ENCODE measurements at places on chromosomes 16 and 17. TPM values are rescaled to one million over a fixed set of nuclear protein-coding genes. Genes with fewer than 3 reads are reported as not detected.

DNA sequence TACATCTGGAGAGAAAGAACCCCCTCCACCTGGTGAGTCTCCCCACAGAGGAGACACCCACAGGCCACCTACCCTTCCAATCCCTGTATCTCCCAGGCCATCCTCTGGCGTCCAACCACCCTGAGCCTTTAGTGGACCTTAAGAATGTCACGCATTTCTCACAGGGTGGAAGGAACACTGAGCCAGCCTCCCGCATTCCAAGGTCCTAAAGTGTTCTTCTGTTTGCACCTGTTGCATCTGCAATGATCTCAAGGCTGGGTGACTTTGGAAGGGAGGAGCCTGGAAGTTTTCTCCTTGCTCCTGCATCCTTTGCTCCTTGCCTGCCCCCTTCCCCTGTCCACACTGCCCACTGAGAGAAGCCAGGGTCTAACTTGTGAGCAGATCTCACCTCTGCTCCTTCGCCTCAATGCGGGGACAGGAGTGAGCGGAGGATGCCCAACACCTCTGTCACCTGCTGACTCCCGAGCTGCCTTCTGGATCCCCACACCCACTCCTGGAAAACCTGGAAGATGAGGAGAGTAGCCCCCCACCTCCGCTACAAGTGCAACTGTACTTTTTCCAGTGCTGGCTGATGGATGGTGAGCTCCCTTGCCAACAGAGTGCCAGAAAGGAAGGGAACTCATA, 3.7 kb downstream of the CHST5 start:
- no peaks in the 10 kb centered on the region for H3K27me3 ChIP-seq
- H3K4me1 ChIP-seq, result no peaks in the 10 kb centered on the region
- DNase-seq, result no peak
- H3K27ac ChIP-seq, result no peak overlapping the region
- H3K36me3 ChIP-seq, result no peaks in the 10 kb centered on the region

GRCh38 chr17:15915961-15916360, 29.0 kb upstream of the ADORA2B start:
- H3K36me3 ChIP-seq, result no peaks in the 10 kb centered on the region
- DNase-seq, result peak; percentile 34
- H3K27me3 ChIP-seq, result no peaks in the 10 kb centered on the region

FZD2 gene
- polyA plus RNA-seq, result 35.1 TPM

GRCh38 chr16:87435372-87436224, 43.5 kb downstream of the MAP1LC3B start:
- H3K27ac ChIP-seq, result peak overlapping the region; percentile 93
- H3K36me3 ChIP-seq, result no peaks in the 10 kb centered on the region
- peak; percentile 41 for DNase-seq
- H3K4me3 ChIP-seq, result peak overlapping the region; percentile 25
- no peaks in the 10 kb centered on the region for H3K27me3 ChIP-seq

GRCh38 chr17:72617557-72617956, 474.9 kb downstream of the SLC39A11 start:
- H3K27me3 ChIP-seq, result no peaks in the 10 kb centered on the region
- H3K27ac ChIP-seq, result no peak overlapping the region
- H3K4me1 ChIP-seq, result peaks cover 12% of the 10 kb centered on the region
- no peak overlapping the region for H3K4me3 ChIP-seq
- no peaks in the 10 kb centered on the region for H3K36me3 ChIP-seq

- H3K4me1 ChIP-seq, result no peaks in the 10 kb centered on the region
Observed at GRCh38 chr16:2955779-2956578, 8.1 kb upstream of the KREMEN2 start.

GRCh38 chr16:17470908-17471718, at the start of gene XYLT1:
XYLT1 (minus strand) TSS chr16:17470960; CDS start chr16:17470796, 164 bp downstream.
- H3K4me1 ChIP-seq, result peaks cover 41% of the 10 kb centered on the region
- no peaks in the 10 kb centered on the region for H3K27me3 ChIP-seq
- H3K4me3 ChIP-seq, result peak within 1 kb of the TSS; percentile 93
- peaks cover 13% of the 10 kb centered on the region for H3K36me3 ChIP-seq

PITPNC1 gene
- 14.0 TPM for polyA plus RNA-seq

- peaks cover 5% of the 10 kb centered on the region for H3K4me1 ChIP-seq
- H3K27ac ChIP-seq, result no peak overlapping the region
- H3K4me3 ChIP-seq, result no peak overlapping the region
- no peaks in the 10 kb centered on the region for H3K27me3 ChIP-seq
Observed at GRCh38 chr16:339680-340079, 12.8 kb downstream of the AXIN1 start.

GRCh38 chr16:86322283-86322682, 188.0 kb upstream of the FOXF1 start:
- no peaks in the 10 kb centered on the region for H3K4me1 ChIP-seq
- no peak for DNase-seq
- peaks cover 65% of the 10 kb centered on the region for H3K27me3 ChIP-seq

ST6GALNAC1 gene
- polyA plus RNA-seq, result not detected

GRCh38 chr17:68592682-68593641, 8.2 kb downstream of the FAM20A start:
- peaks cover 5% of the 10 kb centered on the region for H3K27me3 ChIP-seq
- H3K4me1 ChIP-seq, result no peaks in the 10 kb centered on the region
- no peak overlapping the region for H3K27ac ChIP-seq
- H3K36me3 ChIP-seq, result no peaks in the 10 kb centered on the region

TEX14 gene
- 0.02 TPM for polyA plus RNA-seq

DYNLRB2 gene
- polyA plus RNA-seq, result 0.44 TPM

DNA sequence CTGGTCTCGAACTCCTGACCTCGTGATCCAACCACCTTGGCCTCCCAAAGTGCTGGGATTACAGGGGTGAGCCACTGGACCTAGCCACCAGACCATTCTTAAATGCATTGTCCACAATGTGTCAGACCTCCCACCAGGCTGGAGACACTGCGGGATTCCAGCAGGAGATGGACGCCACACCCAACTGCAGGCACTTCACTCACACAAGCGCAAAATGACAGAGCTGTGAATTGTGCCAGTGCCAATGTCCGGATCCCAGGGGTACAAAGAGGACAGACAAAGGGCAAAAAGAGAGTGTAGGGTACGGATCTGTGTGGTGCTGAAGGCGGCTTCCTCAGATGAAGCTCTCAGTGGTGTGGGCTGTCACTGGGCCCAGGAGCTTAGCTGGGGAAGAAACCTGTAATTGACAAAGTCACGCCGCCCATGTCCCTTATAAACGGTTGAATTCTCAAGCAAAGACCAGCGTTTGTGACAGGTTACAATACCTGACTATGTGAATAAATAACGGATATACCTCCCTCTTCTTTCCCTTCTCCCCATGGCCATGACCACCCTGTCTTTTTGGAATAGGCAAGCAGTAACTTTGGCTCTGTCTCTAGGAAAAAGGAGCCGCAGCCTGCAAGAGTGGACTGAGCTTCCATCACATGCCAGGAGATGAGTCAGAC, 40.0 kb downstream of the HS3ST3A1 start:
- H3K27ac ChIP-seq, result peak overlapping the region; percentile 65
- 0 out of 2 replicates have a peak overlapping the region, but pooled peaks have one; percentile 14 for H3K4me3 ChIP-seq
- H3K36me3 ChIP-seq, result no peaks in the 10 kb centered on the region
- no peaks in the 10 kb centered on the region for H3K4me1 ChIP-seq

DNA sequence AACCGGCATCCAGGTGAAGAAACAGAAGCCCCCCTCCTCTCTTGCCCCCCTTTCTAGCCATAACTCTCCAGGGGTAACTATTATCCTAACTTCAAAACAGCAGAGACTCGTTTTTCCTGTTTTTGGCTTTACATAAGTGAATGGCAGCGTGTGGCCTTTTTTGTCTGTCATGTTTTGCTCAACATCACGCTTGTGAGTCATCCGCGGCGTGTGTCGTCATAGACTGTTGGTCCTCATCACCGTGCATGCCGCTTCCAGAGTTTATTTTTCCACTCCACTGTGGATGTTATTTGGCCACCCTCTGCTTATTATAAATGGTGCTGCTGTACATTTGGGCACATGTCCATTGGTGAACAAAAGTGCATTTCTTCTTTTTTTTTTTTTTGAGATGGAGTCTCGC, 52.6 kb downstream of the ERN1 start:
- no peak for DNase-seq
- H3K4me1 ChIP-seq, result peaks cover 13% of the 10 kb centered on the region
- no peaks in the 10 kb centered on the region for H3K27me3 ChIP-seq
- H3K27ac ChIP-seq, result no peak overlapping the region
- H3K36me3 ChIP-seq, result peaks cover 6% of the 10 kb centered on the region

DNA sequence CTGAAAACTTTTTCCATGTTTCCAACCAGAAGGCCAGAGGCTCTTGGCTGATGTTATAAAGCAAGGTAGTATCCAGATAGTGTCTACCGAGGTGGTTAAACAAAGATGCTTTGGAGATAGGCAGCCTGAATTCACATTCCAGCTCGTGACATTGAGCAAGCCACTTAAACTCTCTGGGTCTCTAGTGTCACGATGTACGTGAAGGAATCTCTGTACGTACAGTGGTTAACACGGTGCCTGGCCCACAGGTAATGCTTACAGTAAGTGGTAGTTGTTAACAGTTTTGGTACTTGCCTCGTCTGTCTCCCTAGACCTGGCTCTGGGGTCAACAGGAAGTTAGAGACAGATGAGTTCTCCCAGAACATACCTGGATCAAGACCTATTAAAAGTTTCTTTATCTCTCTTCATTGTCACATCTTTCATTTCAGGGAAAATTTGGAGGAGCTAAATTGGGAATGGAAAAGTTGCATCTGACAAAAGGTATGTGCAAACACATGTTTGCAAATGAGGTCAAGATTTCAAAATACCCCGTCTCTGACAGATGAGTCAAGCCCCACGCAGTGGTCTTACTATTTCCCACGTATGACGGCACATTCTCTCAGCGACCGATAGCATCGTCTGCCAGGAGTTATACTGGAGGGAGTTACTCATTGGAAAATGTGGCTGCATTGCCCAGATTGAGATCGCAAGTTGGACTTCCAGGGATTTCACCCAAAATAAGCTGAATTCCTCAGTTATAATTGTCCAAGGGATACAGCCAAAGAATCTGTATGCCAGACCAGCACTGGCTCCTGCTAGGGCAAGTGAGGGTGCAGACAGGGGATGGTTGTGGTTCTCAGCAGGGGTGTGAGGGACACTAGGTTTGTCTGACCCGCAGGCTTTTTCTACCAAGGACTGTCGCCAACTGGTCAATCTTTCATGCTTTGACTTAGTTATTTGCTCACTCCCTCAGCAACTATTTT, 18.9 kb upstream of the MYH10 start:
- no peaks in the 10 kb centered on the region for H3K36me3 ChIP-seq
- no peaks in the 10 kb centered on the region for H3K4me1 ChIP-seq
- H3K27me3 ChIP-seq, result no peaks in the 10 kb centered on the region
- no peak overlapping the region for H3K4me3 ChIP-seq
- DNase-seq, result no peak

- H3K27ac ChIP-seq, result no peak overlapping the region
- H3K4me1 ChIP-seq, result no peaks in the 10 kb centered on the region
- no peak overlapping the region for H3K4me3 ChIP-seq
- DNase-seq, result no peak
- H3K36me3 ChIP-seq, result peaks cover 2% of the 10 kb centered on the region
Observed at GRCh38 chr17:76479515-76480060, 12.2 kb downstream of the AANAT start.

DNA sequence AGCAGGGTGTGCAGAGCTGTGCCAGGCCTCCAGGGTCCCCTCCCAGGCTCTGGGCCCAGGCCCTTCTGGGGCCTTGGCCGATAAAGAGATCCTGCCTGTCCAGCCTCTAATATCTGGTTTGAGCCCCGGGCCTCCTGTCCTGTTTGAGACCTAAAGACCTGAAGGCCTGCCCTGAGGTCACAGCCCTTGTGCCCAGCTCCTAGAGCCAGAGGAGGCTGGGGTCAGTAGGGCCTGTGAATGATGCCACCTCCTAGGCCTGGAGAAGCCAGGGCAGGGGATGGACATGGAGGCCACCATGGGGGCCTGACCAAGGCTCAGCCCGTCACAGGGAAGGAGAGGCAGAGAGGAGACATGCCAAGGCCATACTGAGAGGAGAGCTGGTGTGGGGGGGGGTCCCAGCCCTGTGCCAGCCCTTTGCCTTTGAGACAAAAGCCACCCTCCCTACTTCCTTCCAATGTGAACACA, 7.4 kb downstream of the KCNH6 start:
- H3K4me3 ChIP-seq, result no peak overlapping the region
- H3K27ac ChIP-seq, result no peak overlapping the region
- no peaks in the 10 kb centered on the region for H3K4me1 ChIP-seq
- H3K36me3 ChIP-seq, result no peaks in the 10 kb centered on the region
- peaks cover 12% of the 10 kb centered on the region for H3K27me3 ChIP-seq
- no peak for DNase-seq

GUCY2D gene
- polyA plus RNA-seq, result not detected
